ENCODE measurements at places on chromosomes 11 and 22. TPM values are rescaled to one million over a fixed set of nuclear protein-coding genes. Genes with fewer than 3 reads are reported as not detected.

SPON1 gene
- not detected for total RNA-seq

- peak; percentile 31 for DNase-seq
These were observed 138.1 kb downstream of the SBF2 start for GRCh38 chr11:10155793-10156490.

- peak; percentile 87 for DNase-seq
These were observed at the start of gene GLB1L2 for GRCh38 chr11:134331354-134332188. Gene GLB1L2, plus strand, starts transcription at chr11:134331988. Its CDS starts 74 bp downstream, at chr11:134332062.

- no peak for DNase-seq
These were observed 8.1 kb downstream of the RRM1 start for GRCh38 chr11:4102711-4103110.

DNA sequence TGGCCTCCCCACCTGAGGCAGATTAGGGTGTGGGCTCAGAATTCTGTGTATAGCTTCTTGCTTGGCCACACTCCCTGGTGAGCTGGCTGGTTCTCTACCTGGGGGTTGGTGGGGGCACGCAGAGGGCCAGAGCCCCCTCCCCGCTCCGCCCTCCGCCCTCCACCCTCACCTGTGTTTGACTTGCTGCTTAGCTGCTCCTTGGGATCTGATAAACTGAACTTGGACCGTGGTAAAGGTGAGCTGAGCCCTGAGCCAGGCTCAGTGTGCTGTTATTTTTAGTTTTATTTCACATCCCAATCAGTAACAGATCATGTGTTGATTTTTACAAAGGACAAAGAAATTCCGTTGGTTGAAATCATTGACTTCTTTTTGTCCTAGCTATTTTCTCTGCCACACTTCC, 2.0 kb downstream of the OVOL1 start:
- no peak for DNase-seq

DNA sequence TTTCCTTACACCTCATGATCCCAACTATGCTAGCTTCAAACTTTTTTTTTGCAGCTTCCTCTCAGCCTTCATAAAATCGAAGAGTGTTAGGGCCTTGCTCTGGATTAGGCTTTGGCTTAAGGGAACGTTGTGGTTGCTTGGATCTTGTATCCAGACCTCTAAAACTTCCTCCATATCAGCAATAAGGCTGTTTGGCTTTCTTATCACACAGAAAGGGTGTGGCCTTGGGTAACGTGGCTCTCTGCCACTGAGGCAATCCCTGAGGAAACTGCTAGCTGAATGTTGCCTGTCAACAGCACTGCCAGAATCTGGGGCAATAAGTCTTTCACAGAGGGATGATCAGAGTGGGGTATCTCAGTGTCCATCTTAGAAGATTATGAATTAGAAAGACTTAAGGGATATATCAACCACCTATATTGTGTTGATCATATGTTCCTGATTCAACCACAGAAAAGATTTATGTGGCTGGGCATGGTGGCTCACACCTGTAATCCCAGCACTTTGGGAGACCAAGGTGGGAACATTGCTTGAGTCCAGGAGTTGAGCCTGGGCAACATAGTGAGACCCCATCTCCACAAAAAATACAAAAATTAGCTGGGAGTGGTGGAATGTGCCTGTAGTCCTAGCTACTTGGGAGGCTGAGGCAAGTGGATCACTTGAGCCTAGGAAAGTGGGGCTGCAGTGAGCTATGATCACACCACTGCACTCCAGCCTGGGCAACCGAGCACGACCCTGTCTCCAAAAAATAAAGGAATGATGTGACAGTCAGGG, 12.5 kb upstream of the CUL5 start:
- no peak for DNase-seq

Measured in HT-29 (cell line).